Neuronal stem cell (in vitro differentiated cells): ENCODE measurements at places on chromosomes 3 and 15.

- DNase-seq: no peak
These were observed 554.4 kb downstream of the IGSF11 start for GRCh38 chr3:118480101-118480860.

GRCh38 chr3:27093771-27094170, 275.4 kb downstream of the NEK10 start:
- no peak for DNase-seq

GRCh38 chr3:162117961-162118360, 621.4 kb downstream of the OTOL1 start:
- no peak for DNase-seq

DNA sequence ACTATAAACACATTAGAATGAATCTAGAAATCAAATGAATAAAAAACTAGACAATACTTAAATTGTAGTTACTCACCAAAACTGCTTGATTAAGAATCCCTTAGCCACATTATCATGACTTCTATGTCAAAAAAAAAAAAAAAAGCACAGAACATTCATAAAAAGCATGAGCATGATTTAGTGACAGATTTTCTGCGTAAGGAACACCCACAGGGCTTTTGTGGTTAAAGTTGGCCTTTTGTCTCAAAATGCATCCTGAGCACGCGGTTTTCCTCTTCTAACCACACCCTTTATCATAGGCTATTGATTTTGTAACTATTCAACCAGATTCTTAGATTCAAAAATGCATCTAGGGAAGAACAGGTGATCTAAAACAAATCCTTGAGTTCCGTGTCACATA, 334.0 kb upstream of the NR2F2 start:
- no peak for DNase-seq

- DNase-seq: no peak
These were observed 11.7 kb downstream of the SH2D7 start for GRCh38 chr15:78104119-78104479.

- DNase-seq: no peak
These were observed 69.4 kb downstream of the ARNT2 start for GRCh38 chr15:80473286-80474223.
